ENCODE measurements at places on chromosomes 6 and 20.

GRCh38 chr6:134357022-134357487 lies 39.1 kb upstream of the SGK1 start:
- no peak for DNase-seq

- no peak for DNase-seq
These were observed 10.3 kb downstream of the NFKBIL1 start for GRCh38 chr6:31557443-31558317.

GRCh38 chr6:64050590-64050989 lies 415.0 kb downstream of the PHF3 start:
- DNase-seq, result no peak

- no peak for DNase-seq
These were observed 130.0 kb upstream of the TCF21 start for GRCh38 chr6:133758815-133759335.

DNA sequence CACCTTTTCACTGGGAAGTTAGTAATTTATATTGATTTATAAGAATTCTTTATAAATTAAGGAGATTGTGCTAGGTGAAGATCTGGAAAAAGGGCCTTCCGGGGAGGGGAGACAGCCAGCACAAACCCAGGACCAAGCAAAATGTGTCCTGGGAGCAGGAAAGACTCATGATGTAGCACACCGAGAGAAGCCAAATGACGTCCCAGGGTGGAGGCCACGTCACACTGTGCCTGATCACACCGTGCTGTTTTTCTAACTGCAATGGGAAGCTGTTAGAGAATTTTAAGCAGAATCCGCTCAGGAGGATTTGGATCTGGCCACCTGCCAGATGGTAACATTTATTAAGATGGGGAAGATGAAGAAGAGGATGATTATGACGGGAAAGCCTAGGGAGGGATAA lies 72.7 kb upstream of the AKAP12 start:
- no peak for DNase-seq

GRCh38 chr6:164763788-164764187 lies 545.6 kb downstream of the C6orf118 start:
- no peak for DNase-seq

DNA sequence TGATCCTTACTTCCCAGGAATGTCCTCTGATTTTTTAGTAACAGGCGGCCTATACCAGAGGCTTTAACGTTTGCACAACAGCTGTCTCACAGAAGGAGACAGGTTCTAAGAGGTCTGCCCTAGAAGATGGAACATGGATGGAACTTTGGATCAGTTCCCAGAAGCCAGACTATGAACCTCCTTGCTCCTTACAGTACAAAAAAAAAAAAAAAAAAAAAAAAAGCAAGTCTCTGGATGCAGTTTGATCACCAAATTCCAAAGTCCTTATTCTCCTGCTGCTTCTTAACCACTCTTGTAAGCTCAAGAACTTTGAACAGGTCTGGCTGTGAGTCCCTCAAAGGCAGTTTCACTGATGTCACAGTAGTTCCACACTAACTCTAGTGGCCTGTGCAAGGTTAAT lies 2.0 kb upstream of the TRMT11 start:
- DNase-seq, result no peak

GRCh38 chr20:25293910-25294458 lies 46.1 kb downstream of the PYGB start:
- DNase-seq, result no peak

GRCh38 chr6:85676086-85676729 lies 33.5 kb upstream of the SYNCRIP start:
- DNase-seq, result no peak

DNA sequence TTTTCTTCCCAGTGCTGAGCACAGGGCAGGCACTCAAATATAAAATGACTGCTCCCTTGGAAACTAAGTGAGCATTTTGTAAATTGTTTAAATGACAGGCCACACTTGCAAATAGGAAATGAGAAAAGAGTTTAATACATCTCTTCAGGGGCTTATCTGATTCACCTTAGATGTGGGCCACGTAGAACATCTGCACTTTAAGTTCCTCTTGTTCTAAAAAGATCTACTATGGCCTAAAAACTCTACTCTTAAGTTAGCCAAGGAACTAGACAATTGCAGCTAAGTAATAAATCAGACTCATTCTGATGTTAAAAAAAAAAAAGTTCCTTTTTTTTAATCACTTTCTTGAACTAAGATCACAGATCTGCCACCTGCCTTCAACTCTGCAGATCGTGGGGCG lies 126.3 kb downstream of the KIF16B start:
- DNase-seq, result no peak

DNA sequence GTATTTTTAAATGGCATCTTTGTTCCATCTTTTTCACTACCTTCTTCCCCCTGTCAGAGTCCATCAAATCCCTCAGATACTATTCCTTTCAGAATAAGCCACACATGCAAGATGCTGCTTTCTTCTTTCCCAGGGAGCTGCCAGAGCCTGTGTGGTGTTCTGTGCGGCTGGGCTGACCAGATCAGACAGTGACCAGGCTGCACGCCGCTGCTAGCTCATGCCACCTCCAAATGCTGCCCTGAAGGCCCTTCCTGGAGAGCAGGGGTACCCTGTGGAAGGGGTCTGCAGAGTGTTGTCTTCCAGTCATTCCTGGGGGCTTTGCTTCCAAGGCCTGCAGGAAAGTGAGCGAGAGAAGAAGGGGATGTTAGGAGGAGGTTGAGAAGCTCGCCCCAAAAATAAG lies 179.1 kb upstream of the SUPT3H start:
- no peak for DNase-seq

DNA sequence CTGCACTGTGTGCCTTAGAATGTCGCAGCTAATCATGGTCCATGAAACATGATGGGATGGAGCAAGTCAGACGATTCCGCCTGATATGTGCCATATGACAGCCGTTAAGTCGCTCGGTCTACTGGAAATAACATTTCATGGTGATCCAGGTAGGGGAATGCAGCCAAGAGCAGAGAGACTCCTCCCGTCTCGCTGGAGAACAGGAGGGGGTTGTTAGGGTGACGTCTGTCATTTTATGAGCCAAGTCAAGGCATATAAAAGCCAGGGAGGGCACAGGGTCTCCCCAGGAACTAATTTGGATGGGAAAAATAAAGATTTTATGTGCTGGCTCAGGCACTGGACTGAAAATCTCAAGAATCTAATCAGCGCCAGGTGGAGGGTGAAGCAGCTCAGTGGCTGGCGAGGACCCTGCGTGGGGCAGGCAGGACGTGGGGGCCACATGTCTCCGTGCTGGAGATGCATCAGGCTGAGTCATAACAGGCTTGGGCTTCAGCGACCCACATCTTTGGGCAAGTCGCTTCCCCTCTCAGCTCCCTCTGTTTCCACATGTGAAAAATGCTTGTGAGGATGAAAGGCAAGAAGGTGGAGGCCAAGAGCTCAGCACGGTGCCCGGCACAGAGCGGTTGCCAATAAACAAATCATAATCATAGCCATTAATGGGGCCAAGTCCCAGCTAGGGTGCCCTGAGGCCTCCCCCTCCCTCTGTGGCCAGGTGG lies 234.6 kb downstream of the ANKRD60 start:
- DNase-seq, result no peak

GRCh38 chr6:47323321-47323720 lies 13.6 kb upstream of the TNFRSF21 start:
- no peak for DNase-seq

DNA sequence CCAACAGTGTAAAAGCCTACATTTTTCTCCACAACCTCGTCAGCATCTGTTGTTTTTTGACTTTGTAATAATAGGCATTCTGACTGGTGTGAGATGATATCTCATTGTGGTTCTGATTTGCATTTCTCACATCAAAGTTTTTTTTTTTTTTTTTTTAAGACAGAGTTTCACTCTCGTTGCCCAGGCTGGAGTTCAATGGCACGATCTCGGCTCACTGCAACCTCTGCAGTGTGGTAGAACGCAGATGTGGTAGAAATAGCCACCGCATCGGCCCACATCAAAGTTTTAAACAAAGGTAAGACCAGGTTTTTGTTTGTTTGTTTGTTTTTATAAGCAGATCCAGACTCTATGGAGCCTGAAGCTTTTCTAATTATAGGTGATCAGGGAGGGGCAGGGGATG lies 12.7 kb upstream of the PPP1R3G start:
- DNase-seq, result no peak
